ENCODE measurements at places on chromosomes 13 and 19. TPM values are rescaled to one million over a fixed set of nuclear protein-coding genes. Genes with fewer than 3 reads are reported as not detected.

Gene DIRAS1
- total RNA-seq: 2.2 TPM

Gene KIR2DL1
- not detected for total RNA-seq

Gene CYSLTR2
- total RNA-seq: 0.28 TPM

Gene CPB2
- total RNA-seq: not detected

Gene NLRP4
- not detected for total RNA-seq

Gene DOCK6
- 39.9 TPM for total RNA-seq

Gene SLC17A7
- 0.28 TPM for total RNA-seq

DNA sequence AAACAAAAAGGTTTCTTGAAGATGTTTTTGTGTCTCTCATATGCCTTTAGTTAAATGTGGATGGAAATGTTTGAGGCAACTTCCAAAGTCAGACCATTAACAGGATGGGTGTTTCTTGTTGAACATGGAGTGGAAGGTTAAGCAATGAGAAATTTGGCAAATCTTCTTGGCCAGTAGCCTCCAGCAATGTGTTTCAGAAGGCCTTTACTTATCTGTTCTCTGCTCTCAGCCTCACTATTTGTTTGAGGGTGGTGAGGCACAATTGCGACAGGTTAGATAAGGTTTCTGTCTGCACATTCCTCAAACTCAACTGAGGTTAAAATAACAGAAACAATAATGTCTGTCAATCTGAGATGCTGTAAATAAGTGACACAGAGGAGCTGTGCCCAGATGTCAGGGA lies 1019.0 kb downstream of the DIAPH3 start:
- no peak overlapping the region for H3K27ac ChIP-seq
- no peak overlapping the region for H3K4me3 ChIP-seq
- DNase-seq: no peak
- no peaks in the 10 kb centered on the region for H3K4me1 ChIP-seq

DNA sequence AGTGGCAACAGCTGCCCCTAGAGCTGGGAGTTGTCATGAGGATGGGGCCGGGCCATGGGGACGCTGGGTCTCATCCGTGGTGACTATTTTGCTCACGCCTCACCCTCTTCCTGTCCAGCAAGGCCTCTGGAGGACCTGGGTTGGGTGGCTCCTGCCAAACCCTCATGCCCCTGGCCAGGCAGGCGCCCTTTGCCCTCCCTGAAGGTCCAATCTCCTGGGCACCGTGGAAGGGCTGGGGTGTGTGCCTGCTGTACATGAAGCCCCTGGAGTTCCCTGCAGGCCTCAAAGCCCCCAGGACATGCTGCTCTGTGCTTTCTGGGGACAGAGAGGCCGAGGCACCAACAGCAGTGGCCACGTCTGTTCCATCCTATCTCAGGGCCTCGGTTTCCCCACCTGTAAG lies 13.8 kb downstream of the LRP3 start:
- H3K27ac ChIP-seq: no peak overlapping the region
- no peaks in the 10 kb centered on the region for H3K27me3 ChIP-seq
- H3K4me1 ChIP-seq: no peaks in the 10 kb centered on the region
- peaks cover 45% of the 10 kb centered on the region for H3K36me3 ChIP-seq
- no peak for DNase-seq

GRCh38 chr13:25902891-25903341 lies 148.9 kb downstream of the SHISA2 start:
- no peak overlapping the region for H3K4me3 ChIP-seq
- H3K27ac ChIP-seq: no peak overlapping the region
- no peak for DNase-seq
- H3K36me3 ChIP-seq: no peaks in the 10 kb centered on the region

- no peaks in the 10 kb centered on the region for H3K4me1 ChIP-seq
- H3K27ac ChIP-seq: peak overlapping the region; percentile 58
- no peak overlapping the region for H3K4me3 ChIP-seq
- H3K36me3 ChIP-seq: no peaks in the 10 kb centered on the region
- DNase-seq: no peak
- H3K27me3 ChIP-seq: peaks cover 11% of the 10 kb centered on the region
These were observed 4.9 kb upstream of the GIPC3 start for GRCh38 chr19:3580156-3580934.

GRCh38 chr19:13718733-13719132 lies 45.6 kb upstream of the MRI1 start:
- H3K36me3 ChIP-seq: no peaks in the 10 kb centered on the region
- no peaks in the 10 kb centered on the region for H3K27me3 ChIP-seq
- H3K4me1 ChIP-seq: no peaks in the 10 kb centered on the region
- DNase-seq: no peak
- no peak overlapping the region for H3K4me3 ChIP-seq

DNA sequence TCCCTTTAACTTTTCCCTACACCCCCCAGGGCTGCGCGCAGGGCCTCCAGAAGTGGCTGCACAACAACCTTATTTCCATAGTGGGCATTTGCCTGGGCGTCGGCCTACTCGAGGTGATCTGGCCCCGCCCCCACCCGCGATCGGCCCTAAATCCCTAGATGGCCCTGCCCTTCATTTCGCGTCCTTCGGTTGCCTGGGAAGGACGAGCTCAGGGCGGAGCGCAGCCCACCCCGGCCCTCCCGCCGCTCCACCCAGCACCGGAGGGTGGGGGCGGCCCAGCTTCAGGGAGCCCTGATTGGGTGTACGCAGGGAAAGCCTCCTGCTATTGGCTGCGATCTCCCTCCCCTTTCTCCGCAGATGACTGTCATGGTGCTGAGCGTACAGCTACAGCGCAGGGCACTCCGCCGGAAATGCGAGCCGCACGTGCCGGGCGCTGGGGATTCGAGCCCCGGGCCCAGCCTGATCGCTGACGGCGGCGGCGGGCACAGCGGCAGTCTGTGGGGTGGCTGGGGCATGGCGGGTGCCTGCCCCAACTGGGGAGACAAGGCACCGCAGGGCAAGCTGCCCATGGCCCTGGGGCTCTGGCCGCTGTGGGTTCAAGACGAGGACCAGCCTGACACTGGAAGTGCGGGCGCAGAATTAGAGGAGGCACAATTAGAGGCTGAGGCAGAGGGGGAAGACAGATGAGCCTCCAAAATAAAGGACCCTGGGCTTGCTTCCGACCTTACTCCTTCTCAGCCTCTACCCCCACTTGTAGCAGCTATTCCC lies 4.3 kb downstream of the CD37 start:
- H3K4me3 ChIP-seq: peak overlapping the region; percentile 44
- peak overlapping the region; percentile 80 for H3K27ac ChIP-seq
- no peaks in the 10 kb centered on the region for H3K27me3 ChIP-seq

GRCh38 chr19:9952276-9952675 lies 16.0 kb upstream of the OLFM2 start:
- no peaks in the 10 kb centered on the region for H3K4me1 ChIP-seq
- no peaks in the 10 kb centered on the region for H3K27me3 ChIP-seq
- DNase-seq: no peak
- no peak overlapping the region for H3K27ac ChIP-seq
- H3K36me3 ChIP-seq: no peaks in the 10 kb centered on the region
- no peak overlapping the region for H3K4me3 ChIP-seq

DNA sequence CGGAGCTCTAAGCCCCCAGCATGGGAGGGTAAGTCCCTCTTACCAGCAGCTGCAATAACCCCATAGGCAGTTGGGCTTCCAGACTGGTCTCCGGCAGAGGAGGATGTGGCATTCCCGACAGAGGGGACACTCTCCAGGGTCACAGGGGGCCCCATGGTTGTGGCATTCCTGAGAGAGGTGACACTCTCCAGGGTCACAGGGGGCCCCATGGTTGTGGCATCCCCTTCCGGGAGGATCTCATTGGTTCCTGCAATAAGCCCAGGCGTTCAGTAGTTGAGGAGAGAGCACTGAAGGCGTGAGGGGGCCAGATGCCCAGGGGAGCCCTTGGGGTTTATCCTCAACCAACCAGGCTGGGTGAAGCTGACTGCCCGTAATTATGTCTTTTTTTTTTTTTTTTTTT lies 5.4 kb downstream of the CD320 start:
- H3K27ac ChIP-seq: no peak overlapping the region
- no peak for DNase-seq
- H3K27me3 ChIP-seq: no peaks in the 10 kb centered on the region

- peak overlapping the region; percentile 94 for H3K27ac ChIP-seq
- H3K4me3 ChIP-seq: peak overlapping the region; percentile 70
- no peaks in the 10 kb centered on the region for H3K27me3 ChIP-seq
- H3K36me3 ChIP-seq: no peaks in the 10 kb centered on the region
- H3K4me1 ChIP-seq: peaks cover 35% of the 10 kb centered on the region
These were observed 575 bp downstream of the CARM1 start for GRCh38 chr19:10871711-10872545.

- DNase-seq: no peak
- no peaks in the 10 kb centered on the region for H3K27me3 ChIP-seq
- H3K27ac ChIP-seq: no peak overlapping the region
These were observed 38.3 kb downstream of the TMED1 start for GRCh38 chr19:10797541-10798256.

DNA sequence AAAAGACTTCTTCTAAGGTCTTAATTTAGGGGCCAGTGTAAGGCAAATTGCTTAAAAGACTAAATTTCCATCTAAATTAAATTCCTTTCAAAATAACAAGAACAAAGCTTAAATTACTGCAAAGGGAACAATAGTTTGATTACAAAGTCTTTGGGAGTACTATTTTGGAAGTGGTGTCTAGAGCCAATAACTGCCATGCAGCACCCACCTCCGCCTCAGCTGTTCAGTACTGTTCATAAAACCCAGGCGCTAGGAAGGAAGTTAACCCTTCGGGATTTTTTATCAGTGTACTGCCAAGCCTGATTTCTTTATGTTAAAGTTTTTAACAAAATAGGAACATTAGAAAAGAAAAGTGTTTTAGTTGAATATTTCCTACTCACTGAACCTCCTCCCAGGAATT lies 210.1 kb downstream of the LIG4 start:
- DNase-seq: no peak
- no peak overlapping the region for H3K27ac ChIP-seq
- H3K4me1 ChIP-seq: no peaks in the 10 kb centered on the region
- H3K36me3 ChIP-seq: no peaks in the 10 kb centered on the region

GRCh38 chr19:5172859-5173630 lies 167.6 kb downstream of the PTPRS start:
- no peak overlapping the region for H3K27ac ChIP-seq
- DNase-seq: no peak
- H3K36me3 ChIP-seq: no peaks in the 10 kb centered on the region
- no peaks in the 10 kb centered on the region for H3K4me1 ChIP-seq

GRCh38 chr13:26895081-26895807 lies 134.7 kb upstream of the GPR12 start:
- no peak for DNase-seq
- H3K36me3 ChIP-seq: no peaks in the 10 kb centered on the region
- peaks cover 14% of the 10 kb centered on the region for H3K27me3 ChIP-seq
- H3K4me3 ChIP-seq: no peak overlapping the region
- no peak overlapping the region for H3K27ac ChIP-seq

DNA sequence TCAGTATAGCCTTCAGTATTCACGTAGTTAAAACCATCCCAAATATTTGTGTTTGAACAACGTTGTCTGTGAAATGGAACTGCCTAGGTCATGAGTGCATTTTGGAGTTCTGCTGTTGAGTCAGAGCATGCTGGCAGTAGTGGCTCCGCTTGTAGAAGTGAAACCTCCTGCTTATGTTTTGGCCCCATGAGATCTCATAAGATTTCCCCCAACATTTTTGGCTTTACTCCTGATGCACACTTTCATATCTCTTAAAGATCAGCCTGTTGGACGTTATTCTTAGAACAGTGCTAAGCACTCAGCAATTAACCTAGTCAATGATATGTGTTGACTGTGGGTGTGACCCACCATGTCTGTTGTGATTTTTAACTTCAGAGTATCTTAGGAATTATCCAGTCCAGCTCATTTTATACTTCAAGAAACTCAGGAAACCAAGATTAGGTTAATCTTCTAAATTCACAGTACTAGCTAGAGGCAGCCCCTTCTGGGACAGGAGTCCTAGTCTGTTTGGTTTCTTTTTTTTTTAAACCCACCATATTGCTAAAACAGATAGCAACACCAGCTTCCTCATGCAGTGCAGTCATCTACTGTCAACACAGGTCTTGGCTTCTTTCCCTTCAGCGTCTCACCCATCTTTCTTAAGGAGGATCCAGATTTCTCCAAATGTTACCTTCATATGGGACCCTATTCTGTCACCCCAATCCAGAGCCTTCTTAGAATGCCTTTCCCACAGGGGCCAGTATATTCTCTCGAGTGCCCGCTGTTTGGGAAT lies 26.2 kb downstream of the RAP2A start:
- H3K4me3 ChIP-seq: no peak overlapping the region
- DNase-seq: no peak
- no peak overlapping the region for H3K27ac ChIP-seq
- H3K4me1 ChIP-seq: peaks cover 8% of the 10 kb centered on the region
- no peaks in the 10 kb centered on the region for H3K36me3 ChIP-seq

- H3K27ac ChIP-seq: peak overlapping the region; percentile 20
- no peak for DNase-seq
- no peaks in the 10 kb centered on the region for H3K27me3 ChIP-seq
- H3K4me1 ChIP-seq: peaks cover 20% of the 10 kb centered on the region
- peak overlapping the region; percentile 96 for H3K4me3 ChIP-seq
These were observed 748 bp downstream of the LMNB2 start for GRCh38 chr19:2455851-2456570.

DNA sequence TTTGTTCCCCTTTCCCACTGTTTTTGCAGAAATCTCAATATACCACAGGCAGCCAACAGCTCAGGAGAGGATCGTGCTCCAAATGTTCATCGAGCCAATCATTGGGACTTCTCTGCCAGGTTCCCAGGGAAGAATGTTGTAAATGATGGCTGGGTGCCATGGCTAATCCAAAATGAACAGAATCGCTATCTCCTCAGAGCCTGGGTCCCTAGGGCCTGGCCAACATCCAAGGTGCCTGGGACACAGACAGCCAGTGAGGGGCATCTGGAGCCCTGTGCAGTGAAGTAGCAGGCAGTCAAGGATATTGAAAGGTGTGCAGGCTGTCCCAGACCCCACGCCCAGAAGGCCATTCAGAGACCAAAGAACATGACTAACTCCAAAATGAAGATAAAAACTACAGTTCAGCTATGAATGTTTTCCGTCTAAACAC lies 37.8 kb downstream of the BRD4 start:
- no peak overlapping the region for H3K4me3 ChIP-seq
- no peaks in the 10 kb centered on the region for H3K27me3 ChIP-seq
- H3K27ac ChIP-seq: peak overlapping the region; percentile 84
- H3K4me1 ChIP-seq: peaks cover 100% of the 10 kb centered on the region

DNA sequence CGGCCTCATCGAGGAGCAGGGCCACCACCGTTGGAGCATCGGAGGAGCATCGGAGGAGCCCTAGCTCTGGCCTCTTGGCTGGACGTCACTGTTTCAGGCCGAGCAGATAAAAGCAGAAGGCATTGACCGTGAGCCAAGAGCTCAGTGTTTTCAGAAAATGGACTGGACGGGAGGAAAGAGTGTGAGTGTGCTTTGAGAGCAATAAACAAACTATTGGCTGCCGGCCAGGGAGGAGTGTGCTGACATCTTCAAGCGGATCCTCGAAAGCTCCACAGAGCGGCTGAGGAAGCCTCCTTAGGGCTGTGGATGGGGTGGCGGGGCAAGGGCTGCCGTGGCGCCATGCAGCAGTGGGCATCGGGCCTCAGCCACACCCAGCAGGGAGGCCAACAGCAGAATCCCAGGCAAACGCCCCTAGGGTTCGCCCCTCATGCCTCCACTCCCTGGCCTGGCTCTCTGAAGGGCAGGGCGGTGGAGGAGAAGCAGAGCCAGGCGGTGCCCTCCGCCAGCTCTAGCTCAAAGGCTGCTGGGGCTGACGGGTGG lies 41.8 kb downstream of the IRS2 start:
- no peaks in the 10 kb centered on the region for H3K27me3 ChIP-seq
- peak; percentile 82 for DNase-seq
- H3K27ac ChIP-seq: no peak overlapping the region
- peak overlapping the region; percentile 4 for H3K4me3 ChIP-seq
- no peaks in the 10 kb centered on the region for H3K36me3 ChIP-seq

GRCh38 chr13:33509642-33510229 lies 224.2 kb upstream of the STARD13 start:
- H3K36me3 ChIP-seq: no peaks in the 10 kb centered on the region
- H3K4me1 ChIP-seq: no peaks in the 10 kb centered on the region
- H3K27me3 ChIP-seq: no peaks in the 10 kb centered on the region
- no peak overlapping the region for H3K4me3 ChIP-seq
- DNase-seq: peak; percentile 81
